Vagina (tissue), 2 donors: ENCODE measurements at places on chromosomes 12 and 14.
A peak's percentile ranks its signal among the peaks of the same experiment; 100 is the strongest.

- peak overlapping the region; percentile 82 for H3K27ac ChIP-seq
- no peak overlapping the region for H3K4me3 ChIP-seq
- peaks cover 25% of the 10 kb centered on the region for H3K4me1 ChIP-seq
- no peaks in the 10 kb centered on the region for H3K27me3 ChIP-seq
- no peaks in the 10 kb centered on the region for H3K36me3 ChIP-seq
These were observed 4.4 kb upstream of the KRT85 start for GRCh38 chr12:52371716-52372115.

DNA sequence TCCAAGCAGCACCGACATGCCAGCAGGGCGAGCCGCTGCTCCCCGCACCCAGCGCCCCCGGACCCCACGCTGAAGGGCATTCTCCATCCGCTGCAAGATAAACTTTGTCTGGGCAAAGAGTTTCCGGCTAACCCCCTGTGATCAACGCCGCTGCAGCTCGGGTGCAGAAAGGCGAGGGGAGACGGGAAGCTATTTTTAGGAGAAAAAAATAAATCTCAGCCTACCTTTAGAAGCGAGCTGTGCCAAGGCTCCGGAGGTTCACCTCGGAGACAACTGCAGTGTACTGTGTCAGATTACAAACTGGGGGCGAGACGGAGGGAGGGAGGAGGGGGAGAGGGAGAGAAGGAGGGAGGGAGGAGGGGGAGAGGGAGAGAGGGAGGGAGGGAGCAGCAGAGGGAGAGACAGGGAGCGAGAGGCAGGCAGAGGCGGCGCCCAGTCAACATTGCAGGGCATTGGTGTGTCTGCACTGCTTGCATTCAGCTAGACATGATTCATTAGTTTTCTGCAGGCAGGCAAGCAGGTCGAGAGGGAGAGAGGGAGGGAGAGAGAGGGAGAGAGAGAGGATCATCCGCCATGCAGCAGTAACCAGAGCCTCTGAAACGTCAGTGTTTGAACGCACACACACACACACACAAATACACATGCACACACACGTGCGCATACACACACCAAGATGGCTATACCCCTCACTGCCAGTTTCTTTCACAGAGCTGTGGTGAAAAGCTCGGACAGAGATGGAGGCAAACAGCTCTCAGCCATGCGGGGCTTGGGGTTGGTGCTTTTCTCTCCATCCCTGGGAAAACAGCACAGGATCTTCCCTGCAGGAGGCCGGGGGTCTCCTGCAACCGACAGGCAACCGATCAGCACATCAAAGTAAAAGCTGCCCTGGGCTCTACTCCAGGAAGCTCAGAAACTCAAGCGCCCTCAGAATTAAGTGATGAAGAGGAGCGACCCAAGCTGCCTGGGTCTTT lies at the start of gene RIMBP2:
Gene RIMBP2, minus strand, starts transcription at position 302 of the 971 bp plus-strand sequence. CDS start 237,286 bp downstream, outside the sequence.
- no peaks in the 10 kb centered on the region for H3K36me3 ChIP-seq
- no peak within 1 kb of the TSS for H3K27ac ChIP-seq
- H3K4me1 ChIP-seq = peaks cover 38% of the 10 kb centered on the region
- no peak for DNase-seq
- H3K4me3 ChIP-seq = peak within 1 kb of the TSS; percentile 48

DNA sequence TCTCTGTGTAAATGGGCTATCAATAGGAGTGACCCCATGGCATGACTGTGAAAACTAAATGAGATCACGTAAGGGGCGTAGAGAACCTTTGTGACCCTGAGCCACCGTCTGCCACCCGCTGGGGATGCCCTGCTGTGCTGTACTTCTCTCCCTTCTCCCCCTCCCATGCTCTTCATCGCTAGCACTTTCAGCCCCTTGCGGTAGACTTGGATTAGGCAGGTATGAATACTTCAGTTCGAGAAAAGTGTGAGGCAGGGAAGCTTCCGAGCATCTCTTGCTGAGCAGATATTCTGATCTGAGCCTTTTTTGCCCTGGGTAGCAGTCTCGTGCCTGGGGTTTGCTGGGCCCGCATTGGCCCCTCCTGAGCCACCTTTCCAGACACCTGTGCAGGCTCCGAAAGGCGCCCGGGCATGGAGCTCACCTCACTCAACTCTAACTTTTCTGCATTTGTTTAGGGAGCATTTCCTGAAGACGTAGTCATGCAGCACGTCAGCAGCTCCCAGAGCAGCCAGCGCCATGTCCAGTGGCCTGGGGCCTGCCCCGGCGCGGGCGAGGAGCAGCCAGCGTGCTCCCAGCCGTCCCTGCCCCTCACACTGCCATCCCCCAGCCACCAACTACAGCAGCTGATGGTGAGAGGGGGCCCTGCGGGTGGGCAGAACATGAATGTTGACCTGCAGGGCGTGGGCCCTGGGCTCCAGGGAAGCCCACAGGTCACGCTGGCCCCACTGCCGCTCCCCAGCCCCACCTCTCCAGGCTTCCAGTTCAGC lies 40.4 kb downstream of the DDX51 start:
- no peak overlapping the region for H3K27ac ChIP-seq
- H3K36me3 ChIP-seq = peaks cover 13% of the 10 kb centered on the region
- no peak overlapping the region for H3K4me3 ChIP-seq

- no peak overlapping the region for H3K4me3 ChIP-seq
- H3K27me3 ChIP-seq = no peaks in the 10 kb centered on the region
- no peak overlapping the region for H3K27ac ChIP-seq
- H3K4me1 ChIP-seq = no peaks in the 10 kb centered on the region
- no peak for DNase-seq
These were observed 117.7 kb downstream of the OTOGL start for GRCh38 chr12:80217011-80217535.

- H3K4me3 ChIP-seq = no peak overlapping the region
- H3K36me3 ChIP-seq = no peaks in the 10 kb centered on the region
- no peaks in the 10 kb centered on the region for H3K27me3 ChIP-seq
- no peak for DNase-seq
- H3K4me1 ChIP-seq = peaks cover 49% of the 10 kb centered on the region
These were observed 13.7 kb downstream of the PGF start for GRCh38 chr14:74941676-74942097.
